ENCODE measurements at places on chromosomes 5 and 9. TPM values are rescaled to one million over a fixed set of nuclear protein-coding genes. Genes with fewer than 3 reads are reported as not detected.
A peak's percentile ranks its signal among the peaks of the same experiment; 100 is the strongest.

The NDUFS4 gene
- total RNA-seq: 86.2 TPM

The SLC6A7 gene
- not detected for total RNA-seq

The ANKRD18A gene
- 9.6 TPM for total RNA-seq

The PCDHGA9 gene
- 0.15 TPM for total RNA-seq

The SLC46A2 gene
- not detected for total RNA-seq

The PCSK1 gene
- not detected for total RNA-seq

The GARIN3 gene
- not detected for total RNA-seq

The ZBTB26 gene
- total RNA-seq: 4.5 TPM

The WDR36 gene
- total RNA-seq: 33.9 TPM

The SV2C gene
- not detected for total RNA-seq

- no peaks in the 10 kb centered on the region for H3K4me1 ChIP-seq
- no peak overlapping the region for H3K4me3 ChIP-seq
- H3K27ac ChIP-seq: no peak overlapping the region
- no peak for DNase-seq
- H3K36me3 ChIP-seq: no peaks in the 10 kb centered on the region
Measured at GRCh38 chr9:101693546-101694336, 44.7 kb downstream of the GRIN3A start.

GRCh38 chr9:128093011-128093410, 25.0 kb downstream of the SLC25A25 start:
- no peaks in the 10 kb centered on the region for H3K36me3 ChIP-seq
- 0 out of 2 replicates have a peak overlapping the region, but pooled peaks have one; percentile 23 for H3K27ac ChIP-seq
- H3K27me3 ChIP-seq: no peaks in the 10 kb centered on the region
- H3K4me1 ChIP-seq: peaks cover 13% of the 10 kb centered on the region

GRCh38 chr5:86666981-86667380, 49.2 kb downstream of the COX7C start:
- no peaks in the 10 kb centered on the region for H3K36me3 ChIP-seq
- no peaks in the 10 kb centered on the region for H3K27me3 ChIP-seq
- no peak for DNase-seq
- H3K27ac ChIP-seq: no peak overlapping the region
- no peak overlapping the region for H3K4me3 ChIP-seq

GRCh38 chr5:56985936-56986625, 34.2 kb upstream of the MIER3 start:
- H3K36me3 ChIP-seq: no peaks in the 10 kb centered on the region
- H3K4me1 ChIP-seq: no peaks in the 10 kb centered on the region
- no peak overlapping the region for H3K27ac ChIP-seq
- H3K27me3 ChIP-seq: peaks cover 2% of the 10 kb centered on the region
- no peak overlapping the region for H3K4me3 ChIP-seq

DNA sequence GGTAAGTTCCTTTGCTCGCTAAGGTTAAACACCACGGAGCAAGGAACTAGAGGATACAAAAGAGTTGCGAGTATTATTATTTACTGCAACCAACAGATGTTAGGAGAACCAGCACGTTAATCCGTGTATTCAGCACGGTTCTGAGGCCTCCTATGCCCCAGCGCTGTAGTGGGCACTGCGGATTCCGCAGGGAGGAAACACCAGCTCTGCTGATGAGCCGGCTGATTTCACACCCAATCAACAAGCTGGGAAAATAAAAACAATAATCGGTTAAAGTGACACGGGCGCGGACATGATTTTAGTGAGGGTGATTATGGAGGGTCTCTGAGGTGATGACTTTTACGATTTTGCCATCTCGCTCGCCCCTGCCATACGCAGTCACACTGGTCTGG, 702 bp upstream of the PRELID2 start:
- H3K36me3 ChIP-seq: no peaks in the 10 kb centered on the region
- no peaks in the 10 kb centered on the region for H3K27me3 ChIP-seq
- H3K4me1 ChIP-seq: peaks cover 19% of the 10 kb centered on the region
- peak overlapping the region; percentile 68 for H3K4me3 ChIP-seq

DNA sequence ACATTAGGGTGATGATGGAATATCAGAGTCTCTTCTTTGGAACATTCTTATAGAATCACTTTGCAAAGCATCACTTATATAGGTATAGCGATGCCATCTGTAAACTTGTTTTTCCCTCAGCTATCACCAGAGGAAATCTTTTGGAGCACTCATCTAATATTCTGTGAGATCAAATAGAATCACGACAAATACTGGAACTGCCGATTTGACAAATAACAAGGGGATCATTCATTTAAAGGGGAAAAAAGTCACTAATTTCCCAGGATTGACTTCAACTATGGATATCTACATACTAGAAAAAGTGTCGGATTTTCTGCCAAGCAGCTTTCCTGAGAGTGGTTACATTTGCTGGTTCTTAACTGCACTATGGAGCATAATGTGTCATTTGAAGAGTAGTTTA, 178.6 kb downstream of the NR2F1-AS1 start:
- no peak overlapping the region for H3K27ac ChIP-seq
- no peaks in the 10 kb centered on the region for H3K36me3 ChIP-seq
- no peaks in the 10 kb centered on the region for H3K27me3 ChIP-seq
- DNase-seq: no peak
- H3K4me1 ChIP-seq: no peaks in the 10 kb centered on the region

DNA sequence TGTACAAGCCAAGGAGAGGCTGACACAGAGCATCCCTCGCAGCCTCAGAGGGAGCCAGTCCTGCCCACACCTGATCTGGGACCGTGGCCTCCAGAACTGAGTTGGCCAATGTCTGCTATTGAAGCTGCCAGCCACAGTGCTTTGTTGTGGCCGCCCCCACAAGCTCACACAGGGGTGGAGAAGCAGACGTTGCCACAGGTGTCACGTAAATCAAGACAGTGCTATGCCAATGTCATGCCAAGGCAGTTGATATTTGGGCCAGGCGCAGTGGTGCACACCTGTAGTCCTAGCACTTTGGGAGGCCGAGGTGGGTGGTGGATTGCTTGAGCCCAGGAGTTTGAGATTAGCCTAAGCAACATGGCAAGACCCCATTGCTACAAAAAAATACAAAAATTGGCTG, 17.3 kb upstream of the TERT start:
- peaks cover 21% of the 10 kb centered on the region for H3K4me1 ChIP-seq
- H3K36me3 ChIP-seq: no peaks in the 10 kb centered on the region
- no peak for DNase-seq
- H3K27me3 ChIP-seq: no peaks in the 10 kb centered on the region
- H3K27ac ChIP-seq: no peak overlapping the region
- H3K4me3 ChIP-seq: no peak overlapping the region

GRCh38 chr9:116661037-116661954, 25.8 kb upstream of the TRIM32 start:
- no peaks in the 10 kb centered on the region for H3K36me3 ChIP-seq
- no peak overlapping the region for H3K4me3 ChIP-seq
- H3K27ac ChIP-seq: no peak overlapping the region
- H3K27me3 ChIP-seq: no peaks in the 10 kb centered on the region
- DNase-seq: peak; percentile 35
- H3K4me1 ChIP-seq: no peaks in the 10 kb centered on the region

GRCh38 chr9:15837079-15837679, 284.3 kb downstream of the CCDC171 start:
- H3K4me1 ChIP-seq: no peaks in the 10 kb centered on the region
- no peaks in the 10 kb centered on the region for H3K27me3 ChIP-seq
- DNase-seq: no peak
- no peak overlapping the region for H3K27ac ChIP-seq

- DNase-seq: no peak
- no peaks in the 10 kb centered on the region for H3K27me3 ChIP-seq
- no peak overlapping the region for H3K27ac ChIP-seq
- H3K4me3 ChIP-seq: no peak overlapping the region
- peaks cover 4% of the 10 kb centered on the region for H3K4me1 ChIP-seq
Measured at GRCh38 chr5:142677198-142677597, 8.7 kb downstream of the FGF1 start.

DNA sequence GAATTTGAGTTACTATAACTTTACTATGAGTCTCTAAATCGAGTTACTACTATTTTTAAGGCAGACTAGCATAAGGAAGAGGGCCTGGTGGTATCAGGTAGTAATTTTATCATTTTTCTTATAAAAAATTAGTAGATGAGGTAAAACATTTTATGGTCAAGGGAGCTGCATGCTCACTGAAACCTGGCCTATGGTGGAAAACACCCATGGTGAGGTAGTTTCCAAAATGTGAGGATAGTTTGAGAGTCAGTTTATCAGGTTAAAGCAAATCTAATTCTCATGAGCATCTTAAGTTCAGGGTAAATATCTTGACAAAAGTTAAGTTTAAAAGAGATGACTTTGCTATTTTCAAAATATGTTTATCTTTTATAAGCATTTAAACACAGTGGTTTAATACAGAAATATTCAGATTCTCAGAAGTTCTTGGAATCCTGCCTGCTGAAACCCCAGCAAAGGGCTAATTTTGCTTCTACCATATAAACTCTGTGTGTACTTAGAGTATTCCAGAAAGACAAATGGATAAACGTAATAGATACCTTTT, 10.0 kb downstream of the DDX4 start:
- DNase-seq: no peak
- no peaks in the 10 kb centered on the region for H3K36me3 ChIP-seq
- no peaks in the 10 kb centered on the region for H3K27me3 ChIP-seq

DNA sequence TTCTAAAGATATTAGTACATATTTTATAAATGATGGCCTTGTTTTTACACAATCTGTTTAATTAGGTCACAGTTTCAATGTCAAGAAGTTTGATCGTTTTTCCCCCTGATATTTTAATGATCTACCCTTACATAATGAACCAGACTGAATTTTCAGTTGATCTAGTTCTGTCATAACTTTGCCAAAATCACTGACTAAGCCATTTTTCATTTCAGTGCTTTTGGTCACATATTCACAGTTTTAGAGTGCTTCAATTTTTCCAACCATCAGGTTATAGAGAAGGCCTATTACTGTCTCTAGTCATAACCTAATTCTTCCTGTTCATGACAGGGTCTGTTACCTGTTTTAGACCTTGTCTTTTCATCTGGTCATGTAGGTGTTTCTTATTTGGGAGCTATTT, 577.9 kb upstream of the PTPRD start:
- DNase-seq: no peak
- H3K36me3 ChIP-seq: no peaks in the 10 kb centered on the region
- no peaks in the 10 kb centered on the region for H3K4me1 ChIP-seq
- no peak overlapping the region for H3K4me3 ChIP-seq

- no peak for DNase-seq
- H3K27me3 ChIP-seq: no peaks in the 10 kb centered on the region
- no peaks in the 10 kb centered on the region for H3K4me1 ChIP-seq
Measured at GRCh38 chr5:9201011-9201410, 344.9 kb downstream of the SEMA5A start.

DNA sequence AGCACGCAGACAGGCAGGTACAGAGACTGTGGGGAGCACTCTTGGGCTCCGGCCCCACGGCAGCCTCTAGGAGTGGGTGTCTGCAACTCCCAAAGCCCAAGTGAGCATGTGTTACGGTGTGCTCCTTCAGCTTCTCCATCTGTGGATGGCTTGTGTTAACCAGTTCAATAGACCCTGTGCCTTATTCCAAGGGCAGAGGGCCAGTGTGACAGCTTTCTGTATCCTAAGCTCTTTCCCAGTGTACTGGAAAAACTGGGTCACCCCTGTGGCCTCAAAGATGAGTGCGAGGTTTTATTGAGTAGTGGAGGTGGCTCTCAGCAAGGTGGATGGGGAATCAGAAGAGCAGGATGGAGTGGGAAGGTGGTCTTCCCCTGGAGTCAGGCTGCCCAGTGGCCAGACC, 78.3 kb downstream of the ADAMTS16 start:
- H3K27ac ChIP-seq: no peak overlapping the region
- no peaks in the 10 kb centered on the region for H3K4me1 ChIP-seq
- no peaks in the 10 kb centered on the region for H3K27me3 ChIP-seq
- no peak overlapping the region for H3K4me3 ChIP-seq
- no peaks in the 10 kb centered on the region for H3K36me3 ChIP-seq
- no peak for DNase-seq

GRCh38 chr9:109478051-109478563, 20.0 kb downstream of the PTPN3 start:
- no peaks in the 10 kb centered on the region for H3K27me3 ChIP-seq
- no peak overlapping the region for H3K4me3 ChIP-seq
- no peak for DNase-seq
- H3K36me3 ChIP-seq: no peaks in the 10 kb centered on the region
- peaks cover 14% of the 10 kb centered on the region for H3K4me1 ChIP-seq

DNA sequence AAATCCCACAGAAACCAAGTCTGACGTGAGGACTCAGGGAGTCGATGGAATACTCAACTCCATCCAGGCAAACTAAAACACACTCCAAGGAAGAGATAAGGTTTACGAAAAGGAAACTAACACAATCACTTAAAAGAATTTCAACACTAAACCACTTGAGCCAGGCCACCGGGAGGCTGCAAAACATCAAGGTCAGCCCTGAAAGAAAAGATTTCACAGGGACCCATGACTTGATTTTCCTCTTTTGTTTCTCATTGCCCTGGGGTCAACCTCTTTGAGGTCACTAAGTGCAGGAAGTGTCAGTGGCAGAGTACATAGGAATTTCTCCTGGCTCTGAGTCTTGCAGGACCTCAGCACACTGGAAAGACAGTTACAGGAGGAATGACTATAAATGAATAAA, 77.8 kb upstream of the TARS1 start:
- no peaks in the 10 kb centered on the region for H3K27me3 ChIP-seq
- H3K36me3 ChIP-seq: no peaks in the 10 kb centered on the region
- H3K27ac ChIP-seq: no peak overlapping the region

DNA sequence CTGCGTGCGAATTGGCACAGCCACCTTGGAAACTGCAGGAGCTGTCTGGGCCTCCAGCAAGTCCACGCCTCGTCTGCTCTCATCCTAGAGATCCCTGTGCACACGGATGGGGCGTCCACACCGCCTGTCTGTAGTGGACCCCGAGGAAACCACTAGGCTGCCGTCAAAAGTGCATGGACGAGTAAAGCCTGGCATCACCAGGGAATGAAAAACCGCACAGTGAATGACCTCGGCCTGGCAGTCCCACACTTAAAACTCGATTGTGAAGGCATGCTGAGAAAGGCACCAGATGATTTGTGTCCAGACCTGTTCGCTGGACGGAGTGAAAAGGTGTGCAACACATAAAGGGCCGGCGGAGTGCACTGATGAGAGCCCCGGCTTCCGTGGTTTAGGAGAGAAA, 50.8 kb downstream of the MRPL36 start:
- no peaks in the 10 kb centered on the region for H3K36me3 ChIP-seq
- no peaks in the 10 kb centered on the region for H3K27me3 ChIP-seq
- H3K27ac ChIP-seq: no peak overlapping the region
- no peak for DNase-seq

GRCh38 chr5:147017621-147018020, 139.1 kb upstream of the PPP2R2B start:
- H3K27ac ChIP-seq: no peak overlapping the region
- H3K27me3 ChIP-seq: no peaks in the 10 kb centered on the region
- no peaks in the 10 kb centered on the region for H3K36me3 ChIP-seq
- no peaks in the 10 kb centered on the region for H3K4me1 ChIP-seq
- no peak for DNase-seq

DNA sequence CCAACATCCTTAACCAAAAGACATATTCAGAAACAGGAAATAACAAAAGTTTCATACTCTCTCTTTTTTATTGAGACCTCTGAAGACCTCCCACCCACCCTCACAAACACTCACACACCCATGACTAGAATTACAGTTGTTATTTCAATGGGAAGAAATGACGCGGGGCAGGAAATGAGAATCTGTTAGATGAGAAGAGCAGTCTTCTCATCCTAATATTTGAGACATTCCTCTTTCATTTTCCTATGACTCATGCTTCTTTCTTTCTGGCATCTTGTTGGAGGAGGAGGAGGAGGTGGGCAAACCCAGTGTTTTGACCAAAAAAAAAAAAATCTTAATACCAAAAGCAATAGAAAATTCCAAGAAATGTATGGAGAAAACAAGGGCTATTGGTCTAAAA, 179.5 kb upstream of the TARS1 start:
- DNase-seq: no peak
- no peak overlapping the region for H3K27ac ChIP-seq
- H3K4me3 ChIP-seq: no peak overlapping the region
